Stimulated activated CD4-positive, alpha-beta T cell treated with anti-CD3 and anti-CD28 coated beads, Interleukin-12 subunit alpha, Interleukin-12 subunit beta, amount 100 ng/mL, for 24 hours (primary cell): ENCODE measurements at places on chromosomes 2 and 18.

DNA sequence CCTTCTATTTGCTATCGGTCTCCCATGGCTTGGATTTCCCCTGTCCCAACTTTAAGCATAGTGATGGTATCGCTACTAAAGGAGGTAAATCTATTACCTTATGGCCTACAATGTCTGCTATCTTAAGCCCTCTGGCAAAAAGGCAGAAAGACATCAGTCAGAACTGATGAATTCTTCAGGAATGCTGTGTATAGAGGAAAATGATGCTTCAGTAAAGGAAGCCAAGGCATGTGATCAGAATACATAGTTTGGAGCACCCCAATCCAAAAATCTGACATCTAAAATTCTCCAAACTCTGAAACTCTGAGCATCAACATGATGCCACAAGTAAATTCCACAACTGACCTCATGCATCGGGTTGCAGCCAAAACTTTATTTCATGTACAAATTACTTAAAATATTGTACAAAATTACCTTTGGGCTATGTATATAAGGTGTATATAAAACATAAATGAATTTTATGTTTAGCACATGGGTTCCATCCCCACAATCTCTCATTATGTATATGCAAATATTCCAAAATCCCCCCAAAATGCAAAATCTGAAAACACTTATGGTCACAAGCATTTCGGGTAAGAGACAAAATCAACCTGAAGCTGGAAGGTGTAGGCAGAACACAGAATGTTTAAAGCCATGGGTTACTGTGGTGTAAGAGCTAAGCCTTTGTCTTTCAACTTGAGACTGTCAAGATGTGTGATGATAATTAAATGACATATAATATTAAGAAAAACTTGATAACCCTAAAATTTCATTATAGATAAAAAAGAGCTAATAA is 66.2 kb downstream of the CUL3 start:
- no peak for DNase-seq

DNA sequence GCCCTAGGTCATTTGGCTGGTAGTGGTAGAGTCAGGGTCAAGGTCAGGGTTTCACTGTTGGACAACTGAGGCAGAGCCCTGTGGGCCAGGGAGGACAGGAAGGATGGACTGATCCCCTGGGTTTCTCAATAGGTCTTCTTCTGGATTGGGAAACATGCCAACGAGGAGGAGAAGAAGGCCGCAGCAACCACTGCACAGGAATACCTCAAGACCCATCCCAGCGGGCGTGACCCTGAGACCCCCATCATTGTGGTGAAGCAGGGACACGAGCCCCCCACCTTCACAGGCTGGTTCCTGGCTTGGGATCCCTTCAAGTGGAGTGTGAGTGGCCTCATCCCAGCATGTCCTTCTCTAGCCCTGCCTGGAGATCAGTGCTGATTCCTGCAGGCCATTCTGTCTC is 18.1 kb downstream of the VIL1 start:
- DNase-seq: no peak

DNA sequence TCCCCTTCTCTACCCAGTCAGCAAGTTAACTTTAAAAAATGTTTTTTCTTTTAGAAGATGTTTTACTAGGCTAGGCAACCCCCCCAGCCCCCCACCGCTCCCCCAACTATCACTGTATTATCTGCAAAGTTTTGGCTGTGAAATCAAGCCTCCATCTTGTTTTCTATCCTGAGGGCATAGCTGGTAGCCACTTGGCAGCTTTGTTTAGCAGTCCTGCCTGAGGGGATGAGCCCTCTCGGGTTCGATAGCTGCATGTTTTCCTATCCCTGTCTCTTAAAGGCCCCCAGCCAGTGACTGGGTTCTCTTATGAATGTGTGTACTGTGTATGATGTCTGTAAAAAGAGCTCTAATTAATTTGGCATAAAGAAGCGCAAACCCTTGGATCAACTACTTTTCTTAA is 43.4 kb downstream of the MRO start:
- DNase-seq: no peak

GRCh38 chr18:35415511-35416073 is 38.5 kb upstream of the ZNF396 start:
- no peak for DNase-seq

DNA sequence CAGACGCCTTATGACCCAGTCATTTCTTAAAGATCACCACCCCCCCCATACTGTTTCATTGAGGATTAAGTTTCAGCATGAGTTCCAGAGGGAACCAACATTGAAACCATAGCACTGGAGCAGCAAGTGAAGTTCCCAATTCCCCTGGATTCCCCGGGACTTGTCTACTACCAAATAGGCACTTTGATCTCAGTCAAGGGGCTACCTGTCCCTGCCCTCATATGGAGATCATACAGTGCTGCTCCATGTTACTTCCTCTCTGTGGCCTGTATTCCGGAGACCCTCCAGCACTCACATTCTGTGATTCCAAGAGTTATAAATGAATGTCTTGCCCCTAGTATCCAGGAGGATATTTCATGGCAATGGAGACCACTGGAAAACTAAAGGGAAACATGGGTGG is 42.5 kb downstream of the RNF144A start:
- no peak for DNase-seq

DNA sequence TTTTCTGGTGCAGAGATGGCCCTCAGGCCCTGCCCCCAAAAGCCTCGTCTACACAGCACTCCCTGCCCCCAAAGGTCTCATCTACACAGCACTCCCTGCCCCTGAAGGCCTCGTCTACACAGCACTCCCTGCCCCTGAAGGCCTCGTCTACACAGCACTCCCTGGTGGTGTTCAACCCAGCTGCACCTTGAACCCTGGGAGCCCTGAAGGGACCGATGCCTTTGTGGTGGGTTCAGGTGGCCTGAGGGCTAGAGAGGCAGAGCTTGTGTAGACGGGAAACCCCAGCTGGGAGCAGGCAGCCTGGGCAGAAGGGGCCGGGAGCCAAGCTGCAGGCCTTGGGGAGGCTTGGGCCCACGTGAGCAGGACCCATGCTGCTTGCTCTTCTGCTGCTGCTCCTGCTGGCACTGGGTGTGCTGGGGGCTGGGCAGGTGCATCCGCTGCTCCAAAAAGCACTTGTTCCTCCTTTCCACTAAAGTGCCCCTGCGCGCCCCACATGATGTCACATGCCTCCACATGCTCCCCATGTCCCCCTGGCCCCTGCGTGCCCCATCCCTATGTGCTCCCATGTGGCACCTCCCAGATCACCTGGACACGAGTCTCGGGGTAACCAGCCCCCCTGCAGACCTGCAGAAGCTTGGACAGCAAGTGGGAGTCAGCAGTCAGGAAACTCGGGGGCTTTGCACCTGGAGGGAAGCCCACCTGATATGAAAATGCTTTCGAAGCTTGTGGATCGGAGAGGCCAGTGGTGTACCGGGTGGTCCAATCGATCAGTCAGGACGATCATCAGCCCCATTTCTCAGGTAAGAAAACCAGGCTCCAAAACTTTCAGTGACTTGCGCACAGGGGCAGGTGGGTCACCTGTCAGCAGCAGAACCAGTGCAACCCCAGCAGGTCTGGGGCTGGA is 94.9 kb upstream of the CTDP1 start:
- DNase-seq: no peak

DNA sequence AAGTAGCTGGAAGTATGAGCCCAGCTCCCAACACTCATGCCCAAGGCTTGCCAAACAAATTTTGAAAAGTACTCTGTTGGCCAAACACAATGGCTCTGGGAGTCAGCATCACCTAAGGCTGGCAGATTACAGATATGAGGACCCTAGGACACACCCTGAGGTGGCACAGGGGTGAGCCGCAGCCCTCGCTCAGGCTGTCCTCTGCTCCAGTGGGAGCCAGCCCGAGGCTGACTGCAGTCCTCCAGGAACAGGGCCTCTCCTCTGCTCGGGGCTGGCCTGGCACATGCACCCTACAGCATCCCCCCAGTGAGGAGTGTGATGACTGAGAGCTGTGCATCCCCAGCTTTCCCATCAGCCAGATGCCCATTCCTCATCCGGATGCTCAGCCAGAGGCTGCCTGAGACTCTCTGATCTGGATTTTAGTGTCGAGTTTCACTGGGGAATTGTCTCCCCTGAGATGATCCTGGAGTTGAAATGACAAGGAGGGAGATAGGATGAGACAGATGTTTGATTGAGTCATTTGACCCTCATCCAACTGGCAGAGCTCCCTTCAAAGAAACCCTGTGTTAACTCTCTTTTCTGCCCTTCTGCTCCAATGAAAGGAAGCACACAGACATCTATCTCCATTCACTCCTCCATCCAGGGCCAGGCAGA is 269.3 kb upstream of the NCKAP5 start:
- DNase-seq: no peak

DNA sequence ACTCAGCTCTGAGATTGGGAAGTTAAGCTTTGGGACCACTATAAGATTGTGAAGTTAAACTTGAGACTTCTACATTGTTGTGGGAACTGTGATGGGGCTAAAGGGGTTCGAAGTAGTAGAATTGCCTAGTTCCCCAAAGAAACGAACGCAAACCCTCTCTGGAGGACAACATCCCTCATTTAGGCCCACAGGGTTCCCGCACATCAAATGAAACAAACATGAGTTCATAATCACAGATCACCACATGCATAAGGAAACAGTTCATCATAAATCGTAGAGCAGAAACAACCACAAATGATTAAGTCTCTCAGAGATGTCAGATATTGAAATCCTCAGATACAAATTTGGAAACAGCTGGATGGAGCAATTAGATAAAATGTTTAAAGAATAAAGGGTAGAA is 55.9 kb upstream of the HPCAL1 start:
- no peak for DNase-seq

GRCh38 chr2:153917570-153917969 is 45.8 kb downstream of the GALNT13 start:
- DNase-seq: no peak

GRCh38 chr18:77059294-77059916 is 73.2 kb downstream of the MBP start:
- DNase-seq: no peak

GRCh38 chr2:67641312-67642045 is 244.3 kb downstream of the ETAA1 start:
- DNase-seq: no peak

- DNase-seq: no peak
Observed at GRCh38 chr18:28269750-28270149, 92.8 kb upstream of the CDH2 start.

GRCh38 chr2:157262248-157262647 is 4.7 kb downstream of the GALNT5 start:
- no peak for DNase-seq

DNA sequence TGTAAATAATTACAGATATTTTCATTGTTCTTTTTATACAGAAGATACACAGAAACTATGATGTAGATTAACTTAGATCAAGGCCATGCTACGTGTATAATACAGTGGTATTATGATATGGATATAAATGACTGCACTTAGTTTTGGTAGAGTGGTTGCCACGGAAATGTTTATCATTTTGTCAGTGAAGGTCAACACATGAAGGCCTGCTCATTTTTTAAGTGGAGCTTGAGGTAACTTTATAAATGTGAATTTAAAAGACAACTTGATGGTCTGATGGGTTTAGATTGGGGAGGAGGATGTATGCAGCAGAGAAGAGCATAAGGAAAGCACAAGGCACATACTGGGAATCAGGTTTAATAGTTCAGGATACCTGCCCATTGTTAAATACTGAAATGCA is 14.4 kb upstream of the BBS5 start:
- DNase-seq: no peak

- no peak for DNase-seq
Observed at GRCh38 chr2:148132412-148132811, 111.5 kb downstream of the MBD5 start.

DNA sequence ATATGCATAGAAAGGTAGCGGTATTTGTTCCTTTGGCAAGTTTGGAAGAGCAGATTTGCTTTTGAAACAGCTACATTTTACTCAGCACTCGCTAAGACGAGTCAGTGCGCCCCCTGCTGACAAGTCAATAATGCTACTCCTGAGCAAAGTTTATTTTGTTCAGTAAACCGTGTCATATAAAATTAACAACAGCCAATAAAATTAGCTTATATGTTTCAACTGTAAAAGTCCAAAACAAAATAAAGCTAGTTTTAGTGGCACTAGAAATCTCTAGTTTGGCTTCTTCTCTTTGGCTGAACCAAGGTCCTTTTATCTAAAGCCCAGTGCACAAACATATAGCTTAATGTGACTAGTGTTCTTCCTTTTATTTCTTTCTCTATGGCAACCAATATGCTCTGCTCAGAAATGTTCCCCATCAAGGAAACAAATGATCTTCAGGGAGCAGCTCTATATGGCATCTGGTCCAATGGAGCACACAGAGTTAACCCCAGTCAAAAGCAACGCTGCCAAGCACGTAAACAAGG is 4.2 kb upstream of the POU3F3 start:
- peak; percentile 67 for DNase-seq

- no peak for DNase-seq
Observed at GRCh38 chr18:3214855-3215637, 4.7 kb downstream of the MYOM1 start.

GRCh38 chr2:127179766-127180165 is 40.3 kb downstream of the CYP27C1 start:
- DNase-seq: no peak

- no peak for DNase-seq
Observed at GRCh38 chr2:215383652-215384279, 52.1 kb downstream of the FN1 start.

- no peak for DNase-seq
Observed at GRCh38 chr18:11025671-11026070, 123.7 kb downstream of the PIEZO2 start.

DNA sequence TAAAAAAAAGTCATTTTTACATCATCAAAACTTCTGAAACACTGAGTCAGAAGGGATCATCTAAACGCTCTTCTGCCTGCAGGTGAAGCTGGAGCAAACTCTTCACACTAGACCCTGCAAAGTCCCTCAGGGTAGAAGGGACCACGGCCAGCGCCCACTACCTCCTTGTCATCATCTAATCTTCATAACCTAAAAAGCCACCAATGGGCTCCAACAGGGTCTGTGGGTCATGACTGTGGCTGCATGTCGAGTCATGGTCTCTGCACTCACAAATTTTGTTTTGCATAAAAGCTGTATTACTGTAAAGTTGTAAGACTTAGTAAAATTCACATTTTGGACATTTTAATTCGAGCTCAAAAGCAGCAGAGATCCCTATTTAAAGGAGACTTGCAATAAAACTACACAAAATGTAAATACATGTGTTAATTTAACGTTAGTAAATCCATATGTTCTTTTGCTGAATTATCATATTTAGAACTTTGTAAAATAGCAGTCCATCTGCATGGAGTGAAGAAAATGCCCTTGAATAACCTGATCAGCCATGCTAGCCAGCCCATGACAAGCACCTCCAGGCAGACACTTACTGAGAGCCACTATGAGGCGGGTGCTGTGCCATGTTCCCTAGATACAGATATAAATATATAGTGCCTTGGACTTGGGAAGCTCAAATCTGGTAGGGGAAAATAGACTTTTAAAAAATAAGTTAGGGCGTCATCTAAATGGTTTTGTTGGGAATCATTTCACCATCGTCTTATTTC is 437.2 kb upstream of the LYPD1 start:
- DNase-seq: no peak

- no peak for DNase-seq
Observed at GRCh38 chr18:49648326-49648725, 86.5 kb downstream of the LIPG start.

GRCh38 chr18:48361801-48362200 is 47.4 kb downstream of the ZBTB7C start:
- DNase-seq: no peak

- no peak for DNase-seq
Observed at GRCh38 chr18:80183273-80184050, 63.9 kb downstream of the PARD6G start.
